Vagina (tissue), 2 donors: ENCODE measurements at places on chromosomes 12 and 14. TPM values are rescaled to one million over a fixed set of nuclear protein-coding genes. Genes with fewer than 3 reads are reported as not detected.

ATL1 gene
- total RNA-seq: 6.9 TPM

HCAR2 gene
- 7.9 TPM for total RNA-seq

OTOGL gene
- under 0.01 TPM for total RNA-seq

SELPLG gene
- total RNA-seq: 14.2 TPM

VPS33A gene
- 11.0 TPM for total RNA-seq

PIP4K2C gene
- total RNA-seq: 16.7 TPM

GRCh38 chr12:51009056-51009440, 17.1 kb downstream of the SLC11A2 start:
- no peak for DNase-seq

- no peak for DNase-seq
These were observed 536.3 kb downstream of the SLC6A15 start for GRCh38 chr12:84376320-84376719.

DNA sequence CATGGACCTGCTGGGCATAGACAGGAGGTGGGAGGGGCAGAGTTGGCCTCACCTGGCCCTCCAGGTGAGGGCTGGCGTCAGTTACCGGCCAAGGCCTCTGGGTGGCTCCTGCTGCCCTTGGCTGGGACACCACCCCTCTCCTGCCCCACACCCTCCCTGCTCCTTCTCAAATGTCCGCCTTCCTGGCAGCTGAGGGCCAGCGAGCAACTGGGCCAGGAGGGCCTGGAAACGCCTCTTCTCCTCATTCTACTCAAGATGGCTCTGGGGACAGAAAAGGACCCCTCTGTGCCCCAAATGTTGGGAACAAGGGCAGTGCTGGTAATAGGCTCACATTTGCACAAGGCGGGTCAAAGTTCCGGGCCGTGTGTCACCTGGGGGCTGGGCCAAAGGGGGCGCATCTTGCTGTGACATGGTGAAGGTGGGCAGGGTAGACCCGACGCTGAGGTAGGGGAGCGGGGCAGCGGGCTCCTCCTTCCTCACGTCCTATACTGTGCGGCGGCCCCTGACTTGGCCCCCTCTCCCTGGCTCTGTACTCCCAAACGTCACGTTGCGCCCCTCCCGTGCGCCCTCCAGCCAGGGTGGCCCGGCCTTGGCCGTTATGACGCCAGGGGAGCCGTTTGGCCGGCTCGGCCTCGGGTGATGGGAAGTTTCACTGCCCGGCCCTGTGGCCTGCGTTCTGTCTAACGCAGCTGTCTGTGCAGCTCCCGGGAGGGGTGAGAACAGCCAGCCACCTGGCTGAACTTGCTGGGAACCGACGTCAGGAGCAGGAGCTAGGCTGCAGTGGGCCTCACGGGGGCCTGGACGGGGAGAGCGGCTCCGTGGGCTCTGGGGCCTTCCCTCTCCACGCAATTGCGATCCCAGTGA, 18.0 kb upstream of the DLK1 start:
- DNase-seq: no peak

- DNase-seq: no peak
These were observed 54.4 kb downstream of the PELI2 start for GRCh38 chr14:56172571-56172971.

- no peak for DNase-seq
These were observed 7.6 kb upstream of the KRT80 start for GRCh38 chr12:52199294-52199919.

GRCh38 chr12:120367233-120367923, 1.6 kb downstream of the MSI1 start:
- no peak for DNase-seq

DNA sequence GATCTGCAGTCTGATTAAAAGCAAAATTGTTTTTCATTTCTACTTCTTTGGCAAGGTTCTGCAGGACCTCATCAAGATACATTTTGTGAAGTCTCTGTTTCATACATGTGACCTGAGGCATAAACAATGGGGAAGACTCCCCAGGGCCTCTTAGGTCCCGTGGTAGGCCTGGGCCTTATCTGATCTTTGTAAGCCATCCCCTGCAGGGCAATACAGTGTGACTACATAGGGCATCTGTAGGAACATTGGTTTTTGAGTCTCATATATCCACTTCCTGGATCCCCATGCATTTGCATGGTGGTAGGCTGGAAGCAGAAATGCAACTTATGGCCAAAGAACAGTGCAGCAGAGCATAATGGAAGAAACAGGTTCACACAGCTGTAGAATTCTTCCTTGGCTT, 6.0 kb downstream of the FAR2 start:
- DNase-seq: no peak

DNA sequence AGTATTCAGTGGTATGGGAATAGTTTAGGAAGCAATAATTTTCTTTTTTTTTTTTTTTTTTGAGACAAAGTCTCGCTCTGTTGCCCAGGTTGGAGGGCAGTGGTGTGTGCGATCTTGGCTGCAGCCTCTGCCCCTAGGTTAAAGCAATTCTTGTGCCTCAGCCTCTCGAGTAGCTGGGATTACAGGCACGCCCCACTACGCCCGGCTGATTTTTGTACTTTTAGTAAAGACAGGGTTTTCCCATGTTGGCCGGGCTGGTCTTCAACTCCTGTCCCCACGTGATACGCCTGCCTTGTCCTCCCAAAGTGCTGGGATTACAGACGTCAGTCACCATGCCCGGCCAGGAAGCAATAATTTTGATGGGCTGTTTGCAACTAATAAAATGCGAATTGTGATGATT, 62.1 kb downstream of the ATG14 start:
- DNase-seq: no peak

DNA sequence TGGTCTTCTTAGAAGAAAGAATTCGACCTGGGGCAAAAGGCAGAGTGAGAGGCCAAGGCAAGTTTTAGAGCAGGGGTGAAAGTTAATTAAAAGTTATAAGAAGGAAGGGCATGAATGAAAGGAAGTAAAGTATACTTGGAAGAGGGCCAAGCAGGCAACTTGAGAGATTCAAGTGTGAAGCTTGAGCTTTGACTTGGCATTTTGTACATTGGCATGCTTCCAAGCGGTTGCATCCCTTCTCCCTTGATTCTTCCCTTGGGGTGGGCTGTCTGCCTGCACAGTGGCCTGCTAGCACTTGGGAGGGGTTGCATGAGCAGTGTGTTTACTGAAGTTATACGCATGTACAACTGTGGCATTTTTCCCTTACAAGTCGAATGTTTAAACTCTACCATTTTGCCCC, 74.8 kb upstream of the MGAT4C start:
- DNase-seq: no peak

- no peak for DNase-seq
These were observed 1116.0 kb upstream of the TMEM132C start for GRCh38 chr12:127150956-127151355.

DNA sequence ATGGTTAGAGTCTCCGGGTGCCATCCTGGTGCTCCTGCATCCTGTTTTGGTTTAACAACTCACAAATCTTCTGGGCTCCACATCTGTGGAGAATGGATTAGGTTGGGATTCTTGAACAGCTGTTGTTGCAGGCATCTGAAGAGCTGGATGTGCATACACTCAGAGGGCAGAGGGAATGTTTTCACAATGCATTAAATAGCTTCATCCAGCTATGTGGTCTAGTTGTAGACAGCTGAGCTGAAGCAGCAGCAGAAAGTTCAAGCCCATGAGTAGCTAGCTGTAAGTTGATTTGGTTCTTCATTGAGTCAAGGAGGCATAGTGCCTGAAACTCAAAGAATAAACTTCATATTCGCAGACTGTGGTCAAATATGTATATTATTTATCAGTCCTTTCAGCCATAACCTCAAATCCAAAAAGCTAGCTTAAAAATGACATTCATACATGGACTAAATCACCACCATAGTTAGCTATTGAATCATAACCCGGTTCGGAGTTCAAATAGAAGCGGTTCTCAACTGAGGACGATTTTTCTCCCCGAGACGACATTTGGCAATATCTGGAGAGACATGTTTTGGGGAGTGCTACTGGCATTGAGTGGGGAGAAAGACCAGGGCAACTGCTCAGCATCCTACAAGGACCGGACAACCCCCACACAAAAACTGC, 858 bp upstream of the ANKRD13A start:
- DNase-seq: no peak

DNA sequence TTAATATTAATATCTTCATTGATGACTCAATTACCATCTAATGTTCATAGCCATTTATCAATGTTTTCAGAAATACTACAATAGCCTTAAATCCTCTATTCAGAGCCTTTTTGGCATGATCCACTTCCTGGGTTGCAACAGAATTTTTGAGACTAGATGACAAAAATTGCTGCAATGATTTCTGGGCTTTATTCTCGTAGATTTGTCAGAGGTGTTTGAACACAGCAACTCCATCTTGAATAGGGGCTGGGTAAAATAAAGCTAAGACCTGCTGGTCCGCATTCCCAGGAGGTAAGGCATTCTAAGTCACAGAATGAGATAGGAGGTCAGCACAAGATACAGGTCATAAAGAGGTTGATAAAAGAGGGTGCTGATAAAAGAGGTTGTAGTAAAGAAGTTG, 165.8 kb upstream of the CNOT2 start:
- no peak for DNase-seq
